ENCODE measurements at places on chromosomes 13 and 19.

DNA sequence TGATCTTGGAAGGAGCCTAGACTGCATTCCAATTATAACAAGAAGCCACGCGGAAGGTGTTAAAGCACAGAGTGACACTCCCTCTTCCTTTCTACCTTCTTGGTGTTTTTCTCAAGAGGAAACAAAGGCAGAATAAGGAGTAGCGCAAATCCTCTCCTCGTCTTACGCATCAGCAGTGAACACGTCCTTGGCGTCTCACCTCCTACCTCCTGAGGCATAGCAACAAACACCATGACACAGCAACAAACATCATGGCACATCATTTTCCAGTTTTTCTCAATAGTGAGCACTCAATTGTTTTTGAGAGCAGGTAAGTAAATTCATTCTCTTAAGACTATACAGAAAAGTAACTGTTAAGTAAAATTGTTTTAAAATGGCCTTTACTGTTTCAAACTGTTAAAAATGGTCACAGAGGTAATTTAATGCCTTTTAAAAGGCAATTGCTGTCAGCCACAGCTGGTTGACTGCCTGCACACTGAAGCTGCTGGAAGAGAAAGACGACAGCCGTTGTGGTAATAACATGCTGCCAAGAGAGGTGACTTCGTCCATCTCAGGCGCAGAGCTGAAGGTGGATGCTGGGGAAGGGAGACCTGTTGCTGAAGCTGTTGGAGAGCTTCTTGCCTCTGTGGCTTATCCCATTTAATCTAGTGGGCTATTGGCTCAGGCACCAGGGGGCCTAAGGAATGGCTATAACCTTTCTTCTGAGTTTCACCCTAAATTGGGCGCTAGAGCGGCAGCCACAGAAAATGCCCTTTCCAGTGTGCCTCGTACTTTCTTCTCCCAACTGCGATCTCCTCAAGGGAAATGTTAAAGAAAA lies 703.7 kb downstream of the UQCRFS1 start:
- DNase-seq, result no peak

GRCh38 chr13:47184321-47184720 lies 287.5 kb upstream of the HTR2A start:
- DNase-seq, result no peak

DNA sequence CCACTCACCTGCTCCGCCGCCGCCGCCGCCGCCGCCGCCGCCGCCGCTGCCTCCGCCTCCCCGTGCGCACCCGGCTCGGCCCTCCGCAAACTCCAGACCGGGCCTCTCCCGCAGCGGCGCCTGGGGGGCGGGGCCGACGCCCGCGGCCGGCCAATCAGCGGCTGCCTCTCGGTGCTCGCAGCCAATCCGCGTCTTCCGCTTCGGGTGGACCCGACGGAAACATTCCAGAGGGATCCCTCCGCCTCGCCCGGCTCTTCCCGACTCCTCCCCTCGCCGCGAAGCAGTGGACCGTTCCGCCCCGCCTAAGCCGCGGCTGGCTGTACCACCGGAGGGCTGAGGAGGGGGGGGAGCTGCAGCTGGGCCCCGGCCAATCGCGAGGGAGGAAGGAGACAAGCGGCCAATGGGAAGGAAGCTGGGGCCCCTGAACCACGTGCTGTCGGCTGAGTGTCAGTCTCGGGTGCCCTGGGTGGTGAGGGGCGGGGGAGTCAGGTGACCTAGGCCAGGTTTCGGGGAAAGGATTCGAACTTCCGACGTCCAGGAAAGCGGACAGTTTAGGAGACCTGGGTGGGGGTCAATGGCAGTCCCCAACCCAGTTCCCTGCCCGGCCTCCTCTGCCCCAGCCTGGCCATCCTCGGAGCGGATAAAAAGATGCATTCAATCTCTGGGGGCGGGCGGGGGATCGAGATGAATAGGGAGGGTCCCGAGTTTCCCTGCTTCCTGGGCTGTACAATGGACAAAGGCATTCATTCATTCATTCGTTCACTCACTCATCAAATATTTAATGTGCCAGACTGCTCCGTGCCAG lies at the start of gene GIPC1:
TSS of gene GIPC1 (minus strand) at position 99 of the 805 bp plus-strand sequence. CDS start 13,151 bp downstream, outside the sequence.
- DNase-seq, result peak; percentile 99

DNA sequence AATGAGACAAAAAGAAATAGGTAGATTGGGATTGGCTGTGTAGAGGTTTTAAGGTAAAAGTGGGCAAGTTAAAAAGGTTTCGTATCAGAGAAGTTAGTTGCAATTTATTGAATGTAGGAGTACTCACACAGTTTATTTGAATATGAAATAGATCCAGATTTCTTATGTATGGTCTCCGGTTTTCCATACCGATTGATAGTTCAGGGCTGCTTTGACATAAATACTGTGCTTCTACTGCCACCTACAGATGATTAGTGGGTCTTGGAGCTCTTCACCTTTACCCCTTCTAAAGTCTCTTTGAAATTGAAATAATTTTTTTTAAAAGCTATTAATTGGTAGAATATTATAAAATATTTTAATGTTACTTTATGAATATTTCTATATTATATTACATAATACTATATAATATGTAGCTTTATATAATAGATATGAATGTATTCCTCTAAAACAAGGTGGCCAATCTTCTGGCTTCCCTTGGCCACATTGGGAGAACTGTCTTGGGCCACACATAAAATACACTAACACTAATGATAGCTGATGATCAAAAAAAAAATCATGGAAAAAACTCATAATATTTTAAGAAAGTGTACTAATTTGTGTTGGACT lies 7.7 kb upstream of the GPR18 start:
- peak; percentile 66 for DNase-seq

DNA sequence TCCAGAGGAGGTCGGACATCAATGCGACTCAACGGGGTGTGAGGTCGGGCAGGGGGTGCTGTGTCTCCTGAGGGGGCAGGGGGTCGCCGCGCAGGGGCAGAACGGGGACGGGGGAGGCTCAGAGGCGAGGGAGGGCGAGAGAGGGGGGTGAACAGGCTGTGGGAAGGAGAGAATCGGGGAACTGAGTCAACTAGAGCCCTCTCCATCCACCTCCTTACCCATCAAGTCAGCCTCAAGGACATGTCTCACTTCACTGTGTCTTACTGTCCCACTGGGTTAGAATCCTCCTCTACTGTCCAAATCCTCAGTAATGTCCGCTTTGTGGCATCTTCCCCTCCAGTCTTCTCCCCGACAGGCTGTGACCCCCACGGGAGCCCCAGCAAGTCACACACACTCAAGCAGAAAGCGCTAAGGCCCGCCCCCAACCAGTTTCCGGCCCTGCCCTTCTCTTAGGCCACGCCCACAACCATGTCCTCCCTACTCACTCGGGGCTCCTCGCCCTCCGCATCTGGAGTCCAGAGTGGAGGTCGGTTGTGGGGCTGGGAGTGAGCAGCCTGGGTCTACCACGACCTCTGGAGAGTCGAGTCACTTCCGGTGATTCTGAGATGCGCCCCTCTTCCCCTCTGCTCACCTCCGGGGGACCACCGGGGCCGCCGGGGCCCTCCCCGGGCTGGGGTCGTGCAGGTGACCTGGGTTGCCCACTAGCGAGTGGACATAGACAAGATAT lies 9.3 kb downstream of the PLEKHA4 start:
- DNase-seq, result no peak

- no peak for DNase-seq
Measured at GRCh38 chr13:110155072-110155471, 151.9 kb downstream of the COL4A1 start.

DNA sequence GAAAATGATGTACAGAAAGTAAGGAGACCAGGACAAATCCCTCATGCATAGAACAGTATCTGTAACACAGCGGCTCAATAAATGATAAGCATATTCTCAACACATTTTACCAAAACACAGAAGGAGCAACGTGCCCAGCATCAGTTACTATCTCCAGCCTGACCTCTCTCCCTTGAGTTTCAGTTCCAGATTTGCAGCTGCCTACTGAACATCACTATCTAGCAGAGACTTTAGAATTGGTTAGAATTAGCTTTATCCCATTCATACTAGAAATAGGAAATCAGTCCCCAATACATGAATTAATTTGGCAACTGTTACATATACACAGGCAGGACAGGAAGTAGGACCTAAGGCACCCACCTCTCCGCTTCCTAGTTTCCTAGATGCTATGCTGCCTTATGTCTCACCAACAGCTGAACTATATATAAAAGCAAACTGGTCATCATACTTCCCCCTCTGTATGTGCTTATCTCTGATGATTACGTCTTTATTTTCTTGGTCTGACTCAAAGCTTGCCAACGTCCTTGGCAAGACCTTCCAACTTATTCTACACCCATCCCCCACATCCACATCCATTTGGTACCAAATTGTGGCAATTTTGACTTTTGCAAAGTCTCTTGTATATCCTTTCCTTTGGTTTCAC lies 61.1 kb downstream of the SACS start:
- DNase-seq, result no peak

GRCh38 chr19:38773469-38774177 lies at the start of gene LGALS7:
Gene LGALS7 (minus strand): TSS chr19:38773517. CDS start chr19:38773492, 25 bp downstream.
- DNase-seq, result no peak

GRCh38 chr13:96492766-96493165 lies 402.9 kb downstream of the HS6ST3 start:
- DNase-seq, result no peak

DNA sequence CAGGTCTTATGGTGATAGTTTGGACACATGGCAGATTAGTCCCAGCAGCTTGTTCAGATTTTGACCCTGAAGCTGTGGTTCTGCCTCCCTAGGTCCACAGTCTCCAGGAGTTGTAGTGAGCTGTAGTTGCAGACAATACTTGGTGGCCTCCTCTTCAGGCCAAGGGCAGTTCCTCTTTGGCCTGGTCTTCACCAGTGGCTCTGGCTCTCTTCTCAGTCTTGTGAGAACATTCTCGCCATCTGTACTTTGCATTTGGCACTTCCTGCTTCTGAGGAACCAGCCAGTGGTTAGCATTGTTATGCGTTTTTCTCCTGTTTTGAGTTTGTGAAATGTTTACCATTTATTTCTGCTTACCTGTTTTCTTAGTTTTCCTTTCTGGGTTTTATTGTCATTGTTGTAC lies 40.7 kb downstream of the PCCA start:
- no peak for DNase-seq

- DNase-seq, result no peak
Measured at GRCh38 chr13:106498571-106498970, 36.9 kb downstream of the EFNB2 start.

DNA sequence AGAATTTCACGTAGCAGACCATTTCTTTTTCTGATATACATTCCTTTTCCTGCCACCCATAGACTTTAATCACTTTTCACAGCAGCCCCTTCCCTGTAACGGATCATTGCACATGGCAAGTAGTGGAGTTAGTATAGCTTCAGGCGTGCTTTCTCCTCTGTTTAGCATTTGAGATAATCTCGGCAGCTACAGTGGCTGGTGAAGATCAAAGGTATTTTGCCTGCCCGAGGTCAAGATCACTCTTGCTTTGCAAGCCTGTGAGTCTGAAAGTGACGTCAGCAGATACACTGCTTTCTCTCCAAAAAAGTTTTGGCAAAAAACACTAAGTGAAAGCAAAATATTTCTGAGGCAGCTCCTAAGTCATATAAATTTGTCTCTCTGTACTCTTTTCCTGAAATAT lies 260.0 kb downstream of the NDFIP2 start:
- DNase-seq, result peak; percentile 42

Data from mesenchymal stem cell (in vitro differentiated cells and primary cell).